ENCODE measurements at places on chromosomes 7 and 10.

DNA sequence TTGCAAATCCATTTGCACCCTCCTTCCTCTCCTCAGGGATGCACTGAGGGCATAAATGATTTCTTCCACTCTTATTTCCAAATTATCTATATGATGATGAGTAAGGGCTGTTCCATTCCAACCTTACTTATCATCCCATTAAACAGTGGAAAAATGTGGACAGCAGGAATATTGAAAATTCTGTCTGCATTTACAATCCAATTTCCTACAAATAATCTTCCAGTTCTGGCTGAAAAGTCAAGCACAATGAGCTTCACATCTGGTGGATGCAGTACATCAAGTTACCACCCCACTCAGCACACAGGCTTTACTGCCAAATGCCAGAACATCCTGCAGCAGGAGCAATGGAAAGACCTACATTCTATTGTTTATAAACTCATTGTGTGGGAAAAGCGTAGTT, 345.0 kb upstream of the STEAP1 start:
- no peak for DNase-seq

DNA sequence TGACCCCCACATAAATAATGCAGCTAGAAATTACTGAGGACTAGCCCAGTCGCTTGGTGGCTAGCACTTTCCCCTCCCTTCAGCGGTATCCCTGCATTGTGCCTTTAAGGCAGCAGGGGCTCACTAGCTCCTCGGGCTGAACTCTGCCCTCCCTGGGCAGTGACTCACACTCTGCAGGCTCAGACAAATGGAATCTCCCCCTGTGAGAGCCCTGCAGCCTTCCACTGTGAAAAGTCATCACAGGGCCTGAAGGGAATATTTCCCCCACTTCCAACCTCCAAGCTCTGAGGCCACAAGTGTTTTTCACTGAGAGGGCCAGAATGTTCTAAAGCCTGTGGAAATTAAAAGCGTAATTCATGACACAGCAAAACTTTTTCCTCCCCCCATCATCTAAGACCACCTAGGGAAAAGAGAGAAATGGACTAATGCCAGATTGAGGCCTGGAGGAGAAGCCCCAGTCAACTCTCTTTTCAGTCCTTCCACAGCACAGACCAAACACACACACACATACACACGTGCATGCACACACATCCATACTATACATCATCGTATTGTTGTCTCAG, 93.6 kb upstream of the COL1A2 start:
- DNase-seq, result no peak

- DNase-seq, result no peak
These were observed 8.6 kb upstream of the TAS2R60 start for GRCh38 chr7:143434660-143435059.

GRCh38 chr10:123870260-123870659, 21.3 kb downstream of the CPXM2 start:
- no peak for DNase-seq

DNA sequence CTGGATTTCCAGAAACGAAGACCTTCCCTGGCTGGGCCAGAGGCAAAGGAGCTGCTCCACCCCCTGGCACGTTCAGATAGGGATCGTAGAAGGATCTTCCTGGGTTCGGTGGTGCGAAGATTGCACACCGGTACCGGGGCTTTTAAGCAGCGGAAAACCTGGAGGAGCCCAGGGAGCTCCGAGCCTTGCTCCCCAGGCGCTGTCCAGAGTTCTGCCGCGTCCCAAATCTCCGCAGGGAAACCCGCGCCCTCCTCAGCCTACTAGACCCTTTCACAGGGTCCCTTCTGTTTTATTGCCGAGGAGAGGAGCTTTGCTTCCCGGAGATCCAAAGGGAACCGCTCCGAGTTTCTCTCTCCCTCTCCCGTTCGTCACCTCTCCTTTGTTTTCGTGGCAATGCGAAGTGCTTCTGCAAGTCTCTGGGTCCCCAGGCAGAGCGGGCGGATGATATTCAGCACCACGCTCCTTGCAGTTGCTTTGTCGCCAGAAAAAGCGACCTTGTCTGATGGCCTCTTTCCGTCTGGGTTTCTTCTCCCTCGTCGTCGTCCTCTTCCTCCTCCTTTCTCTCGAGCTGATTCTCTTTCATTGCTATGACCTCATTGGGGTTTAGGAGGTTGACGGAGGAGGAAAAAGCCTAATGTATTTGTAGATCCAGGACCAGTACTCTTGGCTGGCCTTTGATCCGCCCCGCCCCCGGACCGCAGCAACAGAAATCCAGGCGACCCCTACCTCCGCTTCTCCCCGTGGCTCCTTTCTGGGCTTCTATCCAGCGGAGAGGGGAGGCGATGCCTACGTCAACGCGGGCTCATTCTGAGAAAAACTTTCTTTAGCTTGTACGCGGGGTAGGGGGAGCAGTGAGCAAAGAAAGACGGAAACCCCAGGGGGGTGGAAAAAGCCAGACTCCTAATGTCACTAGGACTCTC, at the start of gene TMEM196:
TSS of gene TMEM196 (minus strand) at position 777 of the 920 bp plus-strand sequence. CDS start 921 bp downstream, outside the sequence.
- DNase-seq, result no peak

- no peak for DNase-seq
These were observed 104.1 kb upstream of the SLC25A13 start for GRCh38 chr7:96426027-96426426.

- DNase-seq, result no peak
These were observed 16.5 kb upstream of the NT5C3A start for GRCh38 chr7:33079096-33079495.

DNA sequence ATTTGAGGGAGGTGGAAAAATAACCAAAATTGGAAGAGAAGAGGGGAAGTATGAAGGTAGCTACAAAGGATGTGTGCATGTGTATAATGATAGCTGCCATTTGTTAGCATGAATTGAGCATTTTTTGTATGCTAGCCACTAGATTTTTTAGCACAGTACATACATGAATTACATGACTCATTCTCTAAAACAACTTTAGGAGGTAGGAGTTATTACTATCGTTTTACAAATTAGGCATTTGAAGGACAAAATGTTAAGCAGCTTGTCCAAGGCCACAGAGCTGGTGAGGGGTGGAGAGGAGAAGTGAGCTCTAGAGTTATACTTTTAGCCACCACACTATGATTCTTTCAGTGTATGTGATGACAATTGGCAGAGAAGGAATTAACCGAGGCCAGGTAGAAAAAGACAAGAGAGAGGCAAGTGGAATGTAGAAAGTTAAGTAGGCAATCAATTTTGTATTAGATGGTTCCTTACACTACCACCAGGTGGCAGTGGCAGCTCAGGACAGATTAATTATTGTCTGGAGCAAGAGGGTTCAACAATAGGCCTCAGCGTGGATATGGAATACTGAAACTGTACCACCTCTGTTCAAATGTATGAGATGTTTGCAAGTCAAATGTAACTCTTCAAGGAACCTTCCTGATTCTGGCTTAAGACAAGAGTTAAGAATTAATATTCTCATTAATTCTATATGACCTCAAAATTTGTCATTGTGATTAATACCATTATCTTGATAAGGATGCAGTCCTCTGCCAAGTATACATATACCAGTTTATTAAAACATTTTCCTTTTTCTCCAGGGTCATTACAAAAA, 128.0 kb downstream of the MBL2 start:
- no peak for DNase-seq

GRCh38 chr7:110870926-110871325, 220.0 kb upstream of the LRRN3 start:
- no peak for DNase-seq

DNA sequence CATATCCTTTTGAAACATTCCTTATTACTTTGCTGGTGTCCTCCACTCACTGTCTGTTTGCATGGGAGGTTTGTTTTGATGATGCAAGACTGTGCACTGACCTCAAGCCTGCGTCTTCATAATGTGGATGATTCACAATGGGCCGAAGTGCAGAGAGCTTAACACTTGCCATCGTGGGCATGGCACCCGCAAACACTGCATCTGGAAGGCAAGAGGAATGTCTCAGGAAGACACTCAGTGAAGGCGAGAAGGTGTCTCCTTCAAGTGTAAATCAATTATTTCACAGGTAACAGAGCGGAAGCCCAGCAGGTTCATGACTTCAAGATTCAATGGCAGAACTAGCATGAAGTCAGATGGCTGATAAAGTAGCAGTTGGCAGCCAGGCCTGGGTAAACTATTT, 98.1 kb downstream of the DPY19L1 start:
- DNase-seq, result no peak

DNA sequence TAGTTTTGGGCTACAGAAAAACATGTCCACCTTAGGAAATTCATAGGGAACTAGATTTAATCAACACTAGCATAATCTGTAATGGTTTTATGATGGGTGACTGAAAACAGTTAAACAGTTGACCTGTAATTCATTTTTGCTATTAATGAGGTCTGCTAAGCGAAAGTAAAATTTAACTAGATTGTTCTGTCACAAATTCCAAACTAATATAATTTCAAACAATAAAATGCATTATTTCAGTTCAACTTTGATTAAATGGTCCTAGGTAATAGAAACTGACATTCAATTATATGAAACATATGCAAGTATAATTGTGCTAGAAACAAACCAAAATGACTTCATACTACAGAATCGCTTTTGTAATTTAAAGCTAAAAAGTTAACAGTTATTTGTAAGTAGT, 6.9 kb downstream of the NOC3L start:
- DNase-seq, result no peak

- no peak for DNase-seq
These were observed 33.9 kb downstream of the ECHDC3 start for GRCh38 chr10:11776080-11776479.

GRCh38 chr7:116692401-116693308, 20.7 kb downstream of the MET start:
- no peak for DNase-seq

- DNase-seq, result no peak
These were observed 103.2 kb downstream of the IPMK start for GRCh38 chr10:58164517-58164916.

- no peak for DNase-seq
These were observed 213.7 kb downstream of the GFRA1 start for GRCh38 chr10:116059320-116059719.

- no peak for DNase-seq
These were observed 11.5 kb upstream of the SNX13 start for GRCh38 chr7:17951742-17952254.
